ENCODE measurements at places on chromosomes 2 and 18.

- no peak for DNase-seq
Measured at GRCh38 chr2:113937501-113937900, 47.6 kb downstream of the ACTR3 start.

DNA sequence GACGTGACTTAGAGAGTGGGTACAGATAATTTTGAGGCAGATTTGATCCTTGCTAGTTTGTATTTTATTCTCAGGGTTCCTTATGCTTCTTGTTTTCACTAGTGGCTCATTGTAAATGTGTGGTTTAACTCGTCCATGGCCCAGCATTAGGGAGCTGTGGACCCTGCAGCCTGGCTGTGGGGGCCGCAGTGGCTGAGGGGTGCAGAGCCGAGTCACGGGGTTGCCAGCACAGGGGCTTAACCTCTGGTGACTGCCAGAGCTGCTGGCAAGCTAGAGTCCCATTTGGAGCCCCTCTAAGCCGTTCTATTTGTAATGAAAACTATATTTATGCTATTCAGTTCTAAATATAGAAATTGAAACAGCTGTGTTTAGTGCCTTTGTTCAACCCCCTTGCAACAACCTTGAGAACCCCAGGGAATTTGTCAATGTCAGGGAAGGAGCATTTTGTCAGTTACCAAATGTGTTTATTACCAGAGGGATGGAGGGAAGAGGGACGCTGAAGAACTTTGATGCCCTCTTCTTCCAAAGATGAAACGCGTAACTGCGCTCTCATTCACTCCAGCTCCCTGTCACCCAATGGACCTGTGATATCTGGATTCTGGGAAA, 269.9 kb downstream of the MYT1L start:
- DNase-seq = no peak

- peak; percentile 10 for DNase-seq
Measured at GRCh38 chr2:230711224-230711623, 1.4 kb upstream of the CAB39 start.

DNA sequence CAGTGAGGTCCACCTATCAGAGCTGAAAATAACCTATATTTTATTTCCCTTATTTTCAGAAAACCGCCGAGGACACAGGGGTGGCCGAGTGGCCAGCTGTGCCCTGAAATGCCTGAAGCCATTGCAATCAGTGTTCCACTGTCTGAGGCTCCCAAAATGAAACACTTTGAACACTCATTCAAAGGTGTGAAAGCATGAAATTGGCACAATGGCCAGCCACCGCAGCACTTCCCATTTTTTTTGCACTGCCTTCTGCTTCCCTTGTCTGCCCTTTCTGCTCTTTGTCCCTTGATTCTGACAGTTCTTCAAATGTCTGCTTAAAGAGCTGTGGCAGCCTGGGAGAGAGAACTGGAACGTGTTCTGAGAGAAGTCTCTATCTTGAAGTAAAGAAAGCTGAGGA, 1127.5 kb upstream of the CELF4 start:
- DNase-seq = no peak

GRCh38 chr2:216911886-216912285, 52.0 kb upstream of the TNP1 start:
- no peak for DNase-seq

DNA sequence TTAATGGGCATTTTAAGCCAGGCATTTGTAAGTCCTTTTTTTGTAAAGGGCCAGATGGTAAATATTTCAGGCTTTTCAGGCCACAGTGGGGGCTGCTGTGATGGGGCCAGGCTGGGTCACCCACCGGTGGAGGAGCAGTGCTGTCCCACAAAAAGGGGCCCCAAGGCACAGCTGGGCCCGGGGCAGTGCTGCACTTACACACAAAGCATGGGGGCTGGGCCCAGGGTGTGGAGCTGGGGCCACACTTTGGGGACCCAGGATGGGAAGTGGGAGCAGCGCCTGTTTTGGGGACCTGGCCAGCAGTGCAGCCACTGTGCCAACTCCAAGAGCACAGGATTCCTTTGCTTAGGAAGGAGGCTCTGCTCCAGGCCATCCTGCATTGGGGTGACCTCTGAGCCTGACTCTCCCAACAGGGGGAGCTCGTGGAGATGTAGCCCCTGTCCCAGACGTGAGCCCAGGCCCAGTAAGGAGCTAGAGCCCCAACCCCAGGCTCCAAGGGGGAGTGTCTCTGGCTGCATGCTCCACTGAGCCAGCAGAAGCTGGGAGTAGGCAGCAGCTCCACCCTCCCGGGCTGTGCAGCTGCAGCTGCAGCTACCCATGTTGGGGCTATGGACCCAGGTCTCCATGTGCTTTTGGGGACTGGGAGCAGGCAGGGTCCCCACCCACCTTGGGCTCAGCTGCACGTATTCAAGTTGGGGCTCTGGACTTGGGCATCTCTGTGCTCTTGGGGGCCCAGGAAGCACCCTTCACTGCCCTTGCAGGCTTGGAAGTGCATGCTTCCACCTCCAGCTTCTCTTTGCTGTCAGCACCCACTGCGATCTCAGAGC, 1036.5 kb upstream of the CNTNAP5 start:
- DNase-seq = no peak

DNA sequence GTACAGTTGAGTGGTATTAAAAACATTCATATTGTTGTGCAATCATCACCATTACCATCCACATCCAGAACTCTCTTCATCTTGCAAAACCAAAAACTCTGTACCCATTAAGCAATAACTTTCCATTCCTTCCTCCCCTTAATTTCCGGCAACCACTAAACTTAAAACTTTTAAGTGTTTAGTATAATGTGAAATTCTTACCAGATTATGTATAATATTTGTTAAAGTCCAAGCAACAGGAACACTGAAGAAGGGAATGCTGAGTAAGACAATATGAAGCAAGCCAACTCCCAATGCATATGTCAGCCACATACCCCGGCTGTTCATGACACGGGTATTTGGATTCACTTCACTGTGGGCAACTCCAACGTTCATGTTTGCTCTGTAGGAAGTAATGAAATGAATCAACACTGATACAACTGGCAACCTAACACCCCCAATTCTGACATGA, 1.9 kb downstream of the ORMDL1 start:
- no peak for DNase-seq

DNA sequence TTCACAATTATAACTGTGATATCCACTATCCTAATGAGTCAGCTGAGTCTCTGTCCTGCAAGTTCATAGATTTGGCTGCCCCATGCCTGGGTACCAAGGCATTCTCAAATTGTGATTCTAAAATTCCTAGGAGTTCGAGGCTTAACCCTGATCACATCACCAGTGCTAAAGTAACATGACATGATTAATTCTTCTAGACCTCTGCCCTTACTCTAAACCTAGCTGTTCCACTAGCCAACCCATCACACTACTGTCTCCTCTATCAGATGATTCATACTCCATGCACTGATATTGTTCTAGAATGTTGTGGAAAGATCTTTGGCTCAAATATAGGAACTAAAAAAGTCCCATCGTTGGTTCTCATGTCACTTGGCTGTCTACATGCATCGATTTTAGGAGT, 487.6 kb downstream of the PIK3C3 start:
- no peak for DNase-seq

DNA sequence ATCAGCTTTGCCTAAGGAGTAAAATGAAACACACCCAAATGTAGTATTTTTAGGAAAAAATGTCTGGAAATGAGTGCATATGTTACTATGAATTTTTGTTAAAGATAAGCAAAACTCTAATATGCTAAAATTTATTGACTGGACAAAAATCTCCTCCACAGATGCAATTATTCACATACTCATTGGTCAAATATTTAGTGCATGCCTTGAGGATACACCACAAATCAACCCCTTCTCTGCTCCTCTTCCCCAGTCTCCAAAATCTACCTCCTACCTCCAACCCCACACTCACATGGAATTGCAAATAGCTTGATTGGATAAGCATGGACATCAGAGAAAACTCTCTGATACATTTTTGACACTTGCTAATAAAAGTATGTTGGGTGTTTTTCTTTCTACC, 95.6 kb upstream of the CDC42EP3 start:
- no peak for DNase-seq

- no peak for DNase-seq
Measured at GRCh38 chr2:172241222-172241621, 138.5 kb upstream of the DLX2 start.

DNA sequence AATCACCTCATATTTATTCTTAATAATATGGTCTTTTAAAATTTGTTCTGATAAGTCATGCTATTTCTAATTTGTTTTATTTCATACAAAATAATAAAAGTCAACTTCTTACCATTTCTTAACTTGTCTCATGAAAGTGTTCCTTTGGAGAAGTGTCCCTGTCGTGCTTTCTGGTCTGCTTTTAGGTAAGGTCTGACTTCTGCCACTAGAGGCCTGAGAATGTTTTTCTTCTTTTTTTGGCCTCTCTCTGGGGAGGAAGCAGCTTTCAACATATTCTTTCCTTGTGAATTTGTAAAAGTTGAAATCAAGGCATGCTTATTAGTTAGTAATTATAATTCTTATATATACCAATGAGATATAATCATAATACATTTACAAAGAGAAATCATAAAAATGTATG, 39.4 kb downstream of the MAP2 start:
- DNase-seq = no peak

GRCh38 chr2:236871500-236872001, 214.1 kb upstream of the COPS8 start:
- DNase-seq = no peak

DNA sequence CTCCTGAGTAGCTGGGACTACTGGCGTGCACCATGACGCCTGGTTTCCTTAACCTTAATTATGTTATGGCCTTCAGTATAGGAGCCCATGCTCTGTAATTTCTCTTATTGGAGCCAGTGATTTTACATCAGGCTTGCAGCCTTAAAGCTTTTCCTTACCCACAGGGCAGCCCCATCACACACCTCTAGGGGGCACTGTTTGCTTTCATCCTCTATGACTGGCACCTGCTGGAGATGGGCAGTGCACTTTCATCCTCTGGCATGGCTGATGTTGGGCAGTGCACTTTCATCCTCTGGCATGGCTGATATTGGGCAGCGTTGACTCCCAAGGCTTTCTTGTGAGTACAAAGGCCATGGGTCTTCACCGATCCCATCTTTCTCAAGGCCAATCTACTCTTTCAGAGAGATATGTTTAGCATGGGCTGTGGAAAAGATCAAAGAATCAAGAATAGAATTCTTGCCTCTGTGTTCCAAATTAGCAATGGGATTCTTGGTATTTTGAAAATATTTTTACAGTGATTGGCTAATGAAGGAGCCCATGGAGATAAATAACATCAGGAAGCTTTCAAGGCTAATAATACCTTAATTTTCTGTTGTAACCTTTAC, 80.7 kb upstream of the MEX3C start:
- peak; percentile 40 for DNase-seq

DNA sequence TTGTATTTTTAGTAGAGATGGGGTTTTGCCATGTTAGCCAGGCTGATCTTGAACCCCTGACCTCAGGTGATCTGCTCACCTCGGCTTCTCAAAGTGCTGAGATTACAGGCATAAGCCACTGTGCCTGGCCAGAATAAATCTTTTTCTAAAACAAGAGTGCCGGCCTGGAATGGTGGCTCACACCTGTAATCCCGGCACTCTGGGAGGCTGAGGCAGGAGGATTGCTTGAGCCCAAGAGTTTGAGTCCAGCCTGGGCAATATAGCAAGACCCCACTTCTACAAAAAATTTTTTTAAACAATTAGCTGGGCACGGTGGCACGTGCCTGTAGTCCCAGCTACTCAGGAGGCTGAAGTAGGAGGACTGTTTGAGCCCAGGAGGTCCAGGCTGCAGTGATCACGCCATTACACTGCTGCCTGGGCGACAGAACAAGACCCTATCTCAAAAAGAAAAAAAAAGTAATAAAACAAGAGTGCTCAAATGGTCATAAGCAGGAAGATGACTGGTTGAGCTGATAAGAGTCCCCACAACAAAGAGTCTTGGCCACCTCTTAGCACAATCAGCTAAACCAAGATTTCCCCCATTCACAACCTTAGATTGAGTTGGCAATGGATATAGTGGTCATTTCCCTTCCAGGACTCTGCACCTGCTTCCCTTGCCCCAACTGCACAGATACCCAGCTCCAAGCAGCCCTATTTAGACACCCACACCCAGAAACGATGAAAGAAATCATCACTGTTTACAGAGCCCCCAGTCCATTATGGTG, 5.8 kb upstream of the UCN start:
- no peak for DNase-seq

DNA sequence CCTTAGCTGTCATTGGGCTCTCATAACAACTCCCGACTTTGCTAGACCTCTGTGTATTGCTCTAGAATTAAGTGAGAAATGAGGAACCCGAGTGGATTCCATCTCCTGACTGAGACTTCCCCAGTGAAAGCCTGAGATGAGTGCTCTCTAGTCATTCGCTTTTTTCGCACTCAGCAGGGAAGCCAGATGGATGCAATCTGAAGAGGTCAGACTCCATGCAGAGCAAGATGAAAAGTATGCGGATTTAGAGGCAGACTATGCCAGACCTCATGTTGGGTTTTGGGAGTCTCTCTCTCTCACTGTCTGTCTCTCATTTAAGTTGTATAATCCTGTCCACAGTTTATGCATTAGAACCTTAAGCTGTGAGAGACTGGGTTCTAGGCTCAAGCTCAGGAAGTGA, 88.6 kb downstream of the SLC5A7 start:
- DNase-seq = no peak

DNA sequence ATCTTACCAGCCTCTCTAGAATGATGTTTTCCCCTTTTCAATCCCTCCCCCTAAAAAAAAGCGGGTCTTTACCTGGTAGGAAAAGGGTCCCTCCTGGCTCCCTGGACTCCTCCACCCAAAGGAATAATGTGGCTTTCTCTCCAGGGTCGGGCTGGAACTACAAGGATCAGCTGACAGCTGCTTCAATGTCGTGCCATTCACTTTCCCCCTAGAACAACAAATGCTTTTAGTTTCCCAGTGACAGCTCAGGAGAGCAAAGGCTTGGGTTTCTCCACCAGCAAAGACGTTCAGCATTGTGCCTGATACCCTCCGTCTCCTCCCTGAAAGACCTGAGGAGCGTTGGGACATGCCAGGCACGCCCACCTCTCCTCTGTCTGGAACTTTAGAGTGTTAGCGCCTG, 173.8 kb upstream of the SIX3 start:
- DNase-seq = no peak

- no peak for DNase-seq
Measured at GRCh38 chr2:46901611-46902010, 14.0 kb downstream of the MCFD2 start.

GRCh38 chr2:43041661-43042360, 184.6 kb downstream of the ZFP36L2 start:
- DNase-seq = no peak

DNA sequence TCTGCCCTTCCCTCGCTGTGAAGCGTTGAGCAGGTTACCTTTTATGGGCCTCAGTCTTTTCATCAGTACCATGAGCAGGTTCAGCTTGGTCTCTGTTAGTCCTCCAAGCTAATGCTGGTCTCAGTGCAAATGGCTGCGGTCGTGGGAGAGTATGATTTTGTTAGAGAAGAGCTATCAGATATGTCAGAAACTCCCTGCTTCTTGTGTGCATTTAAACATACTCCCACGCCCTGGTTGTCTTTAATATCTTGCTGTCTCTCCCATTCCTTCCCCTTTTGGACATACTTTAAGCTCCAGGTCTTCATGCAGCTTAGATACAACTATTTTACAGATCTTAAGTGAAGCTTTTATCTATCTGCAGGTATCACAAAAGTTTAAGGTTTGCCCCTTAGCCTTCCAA, 62.9 kb downstream of the EFR3B start:
- no peak for DNase-seq

Data from substantia nigra (tissue), 51 donors.